ENCODE measurements at places on chromosomes 3 and 15.

DNA sequence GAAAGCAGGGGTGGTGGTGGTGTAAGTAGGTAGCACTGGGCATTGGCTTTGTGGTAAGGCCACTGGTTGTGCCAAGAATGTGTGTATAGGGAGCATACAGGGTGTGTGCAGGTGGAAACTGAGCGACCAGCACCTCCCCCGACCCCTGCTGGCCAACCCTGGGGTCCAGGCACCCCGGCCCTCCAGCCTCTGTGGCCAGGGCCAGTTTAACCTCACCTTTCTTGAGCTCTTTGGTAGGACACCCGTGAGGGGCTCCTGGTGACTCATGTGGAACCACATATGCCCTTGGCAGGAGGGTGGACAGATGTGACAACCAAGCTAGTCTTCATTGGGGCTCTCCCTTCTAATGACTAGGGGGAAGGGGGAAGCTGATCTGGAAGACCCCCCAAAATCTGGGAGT lies 19.5 kb downstream of the SHF start:
- no peak for DNase-seq

DNA sequence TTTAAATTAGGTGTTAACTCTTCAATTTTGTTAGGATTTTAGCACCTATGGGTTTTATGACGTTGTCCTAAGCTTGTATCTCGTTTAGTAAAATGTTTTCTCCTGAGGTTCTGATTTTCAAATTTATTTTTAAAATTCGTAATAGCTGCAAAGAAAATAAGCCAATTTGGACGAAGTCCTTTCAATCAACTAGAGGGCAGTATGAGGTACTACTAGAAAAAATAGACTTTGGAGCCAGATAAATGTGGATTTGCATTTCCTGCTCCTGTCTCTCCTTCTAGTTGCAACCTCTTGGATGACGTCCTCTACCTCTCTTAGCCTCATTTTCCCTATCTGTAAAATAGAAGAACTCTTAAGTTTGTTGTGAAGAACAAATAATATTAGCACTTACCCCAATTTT lies 81.1 kb downstream of the SLTM start:
- no peak for DNase-seq

GRCh38 chr15:90124507-90124906 lies 22.2 kb upstream of the IDH2 start:
- no peak for DNase-seq

DNA sequence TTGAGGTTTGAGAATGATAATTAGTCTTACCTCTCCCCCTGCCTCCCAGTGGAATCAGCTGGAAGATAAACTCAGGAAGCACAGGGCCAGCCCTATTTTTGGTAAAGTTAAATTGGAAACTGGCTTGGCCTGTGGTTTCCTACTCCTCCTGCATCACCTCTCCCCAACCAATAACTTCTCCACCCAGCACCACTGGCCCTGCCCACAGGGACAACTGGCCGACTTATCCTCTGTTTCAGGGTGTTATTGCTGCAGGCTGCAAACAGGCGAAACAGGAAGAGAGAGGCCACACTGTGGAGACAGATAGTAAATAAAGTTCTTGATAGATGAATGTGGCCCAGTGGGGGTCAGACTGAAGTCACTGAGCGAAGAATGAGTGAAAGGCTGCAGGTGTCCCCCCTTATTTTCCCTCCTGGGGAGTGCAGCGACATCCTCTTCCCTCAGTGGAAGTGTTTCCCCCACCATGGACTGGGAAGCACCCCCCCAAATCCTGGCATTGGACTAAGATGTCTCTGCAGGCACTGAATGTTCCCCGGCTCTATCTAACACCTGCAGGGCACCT lies 47.1 kb downstream of the PDIA5 start:
- DNase-seq, result no peak

DNA sequence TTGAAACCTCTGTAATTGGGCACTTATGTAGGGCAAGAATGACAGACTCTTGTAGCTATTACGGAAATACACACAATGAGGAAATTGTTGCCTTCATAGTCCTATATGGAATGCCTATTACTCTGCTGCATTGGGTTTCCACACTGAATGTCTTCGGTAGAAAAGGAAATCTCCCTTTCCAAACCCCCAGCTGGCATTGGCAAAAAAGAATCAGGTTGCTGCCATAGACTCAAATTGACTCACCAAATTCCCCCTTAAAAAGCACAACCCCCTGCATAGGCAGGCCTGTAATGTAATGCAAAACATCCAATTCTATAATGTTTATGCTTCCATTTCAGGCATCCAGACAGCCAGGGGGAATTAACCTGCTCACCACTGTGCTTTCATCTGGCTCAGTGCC lies 44.8 kb upstream of the NTRK3 start:
- DNase-seq, result no peak

- DNase-seq, result no peak
Observed at GRCh38 chr3:2484162-2485026, 385.7 kb downstream of the CNTN4 start.

DNA sequence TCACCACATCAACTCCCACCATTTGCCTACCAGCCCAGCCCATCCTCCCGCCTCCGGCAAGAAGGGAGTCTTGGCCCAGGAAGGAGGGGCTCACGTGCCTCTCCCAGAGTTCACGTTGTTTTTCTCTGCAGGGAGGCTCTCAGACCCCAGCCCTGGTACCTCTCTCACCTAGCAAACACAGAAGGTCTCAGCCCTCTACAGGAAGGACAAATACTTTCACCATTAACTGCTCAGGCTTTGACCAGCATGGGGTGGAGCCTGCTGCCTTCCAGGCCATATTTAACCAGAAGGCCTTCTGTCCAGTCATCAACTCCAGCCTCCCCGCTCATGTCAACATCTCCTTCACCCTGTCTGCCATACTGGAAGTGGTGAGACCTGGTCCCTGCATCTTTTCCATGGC lies 19.0 kb upstream of the HTR3E start:
- no peak for DNase-seq

DNA sequence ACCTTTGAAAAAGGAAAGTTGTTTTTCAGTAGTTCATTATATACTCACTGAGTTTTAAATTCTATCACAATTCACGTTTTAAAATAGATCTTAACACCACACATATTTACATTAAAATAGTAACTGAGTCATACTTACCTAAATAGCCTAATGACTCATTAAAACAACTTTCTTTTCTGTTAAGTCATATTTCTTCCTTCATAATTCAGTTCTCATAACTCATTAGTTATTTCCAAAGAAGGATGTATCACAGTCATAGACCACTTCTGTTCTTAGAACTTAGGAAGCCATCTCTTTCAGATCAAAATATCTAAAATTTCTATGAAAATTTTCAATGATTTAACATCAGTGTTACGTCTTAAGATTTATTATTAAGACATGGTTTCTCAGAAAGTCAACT lies 885.9 kb downstream of the FHIT start:
- DNase-seq, result no peak

GRCh38 chr3:134328147-134328591 lies 46.1 kb downstream of the AMOTL2 start:
- DNase-seq, result no peak

DNA sequence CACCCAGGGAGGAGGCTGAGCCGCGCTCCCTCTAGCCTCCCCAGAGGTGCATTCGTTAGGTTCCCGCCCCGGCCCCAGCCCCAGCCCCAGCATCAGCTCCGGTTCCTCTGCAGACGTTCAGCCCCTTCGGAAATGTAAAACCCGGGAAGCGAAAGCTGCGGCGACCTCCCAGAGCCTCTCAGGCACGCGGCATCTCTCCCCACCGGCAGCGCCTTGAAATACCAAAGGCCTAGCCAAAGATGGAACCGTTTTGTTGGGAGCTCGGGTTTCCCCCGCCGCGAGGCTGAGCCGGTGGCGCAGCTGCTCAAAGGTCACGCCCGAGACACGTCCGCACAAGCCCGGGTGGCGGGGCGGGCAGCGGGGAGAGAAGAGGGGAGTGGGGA lies 77.8 kb upstream of the HES1 start:
- no peak for DNase-seq

GRCh38 chr3:46427916-46428833 lies 21.1 kb downstream of the CCRL2 start:
- no peak for DNase-seq

- peak; percentile 15 for DNase-seq
Observed at GRCh38 chr15:98776607-98777281, 128.4 kb downstream of the IGF1R start.

- DNase-seq, result no peak
Observed at GRCh38 chr3:9385187-9386077, 12.0 kb upstream of the SETD5 start.

- no peak for DNase-seq
Observed at GRCh38 chr15:69317392-69317841, 18.7 kb downstream of the PAQR5 start.

GRCh38 chr3:1171320-1171719 lies 78.5 kb downstream of the CNTN6 start:
- no peak for DNase-seq

GRCh38 chr3:45509038-45509767 lies 85.3 kb upstream of the LIMD1 start:
- no peak for DNase-seq

GRCh38 chr15:27422997-27423396 lies 452.0 kb downstream of the GABRG3 start:
- no peak for DNase-seq

- DNase-seq, result no peak
Observed at GRCh38 chr3:179452176-179452564, 900 bp upstream of the GNB4 start.

DNA sequence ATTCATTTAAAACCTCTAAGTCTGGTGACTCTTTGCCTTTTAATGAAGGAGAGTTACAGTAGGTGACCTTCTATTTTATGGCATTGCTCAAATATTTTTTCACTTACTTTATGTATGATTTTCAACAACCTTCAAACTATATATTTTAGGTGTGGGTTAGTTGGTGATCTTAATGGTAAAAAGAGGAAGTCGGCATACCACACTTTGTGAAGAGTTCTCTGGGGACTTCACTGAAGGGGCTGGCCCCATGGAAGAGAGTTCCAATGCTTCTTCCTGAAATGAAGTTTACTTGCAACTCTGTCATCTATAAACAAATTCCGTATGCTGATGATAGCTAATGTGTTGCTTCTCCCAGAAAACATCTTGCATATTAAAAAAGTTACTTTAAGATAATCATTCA lies 647.0 kb upstream of the SGO1 start:
- DNase-seq, result no peak

GRCh38 chr3:43727930-43728329 lies 37.2 kb downstream of the ABHD5 start:
- DNase-seq, result no peak

DNA sequence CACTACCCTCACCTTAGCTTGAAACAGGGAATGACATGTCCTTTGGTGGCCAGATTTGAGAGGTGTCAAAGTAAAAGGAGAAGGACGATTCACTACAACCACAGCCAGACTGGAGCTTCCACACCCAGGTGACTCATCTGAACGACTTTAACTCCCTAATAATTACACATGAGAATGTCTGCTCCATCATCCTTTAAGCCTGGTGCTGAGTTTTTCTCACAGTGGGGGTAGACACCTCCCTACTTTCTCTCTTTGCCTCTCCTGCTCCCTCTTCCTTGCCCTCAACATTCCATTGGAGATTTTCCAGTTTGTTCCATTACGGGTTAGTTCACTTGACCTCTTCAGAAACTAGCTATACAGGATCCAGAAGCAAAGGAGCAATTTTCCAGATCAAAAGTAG lies 154.3 kb upstream of the BHLHE40 start:
- DNase-seq, result no peak

DNA sequence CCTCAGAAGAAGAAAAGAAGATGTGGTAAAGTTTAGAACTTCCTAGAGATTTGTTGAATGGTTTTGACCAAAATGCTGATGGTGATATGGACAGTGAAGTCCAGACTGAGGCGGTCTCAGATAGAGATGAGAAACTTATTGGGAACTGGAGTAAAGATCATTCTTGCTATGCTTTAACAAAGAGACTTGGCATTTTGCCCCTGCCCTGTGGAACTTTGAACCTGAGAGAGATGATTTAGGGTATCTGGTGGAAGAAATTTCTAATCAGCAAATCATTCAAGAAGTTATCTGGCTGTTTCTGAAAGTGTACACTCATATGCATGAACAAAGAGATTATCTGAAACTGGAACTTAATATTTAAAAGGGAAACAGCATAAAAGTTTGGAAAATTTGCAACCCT lies 505.2 kb downstream of the NSUN3 start:
- no peak for DNase-seq

DNA sequence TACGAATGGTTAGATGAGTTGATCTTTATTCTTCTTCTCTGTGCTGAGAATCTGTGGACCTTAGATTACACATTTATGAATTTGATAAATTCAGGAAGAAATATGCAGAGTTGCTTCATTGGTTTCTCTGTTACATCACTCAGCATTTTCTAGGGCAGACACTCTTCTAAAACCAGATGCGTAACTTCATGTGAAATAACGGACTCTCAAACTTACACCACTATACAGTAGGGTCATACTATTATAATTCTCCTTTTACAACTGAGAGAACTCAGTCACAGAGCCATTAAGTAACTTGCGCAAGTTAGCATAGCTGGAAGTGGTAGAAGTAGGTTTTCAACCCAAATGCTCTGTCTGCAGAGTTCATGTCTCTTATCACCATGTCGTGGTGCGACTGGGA lies 5.7 kb downstream of the TMEM207 start:
- no peak for DNase-seq

GRCh38 chr3:49763981-49764380 lies 22.4 kb downstream of the IP6K1 start:
- DNase-seq, result no peak

DNA sequence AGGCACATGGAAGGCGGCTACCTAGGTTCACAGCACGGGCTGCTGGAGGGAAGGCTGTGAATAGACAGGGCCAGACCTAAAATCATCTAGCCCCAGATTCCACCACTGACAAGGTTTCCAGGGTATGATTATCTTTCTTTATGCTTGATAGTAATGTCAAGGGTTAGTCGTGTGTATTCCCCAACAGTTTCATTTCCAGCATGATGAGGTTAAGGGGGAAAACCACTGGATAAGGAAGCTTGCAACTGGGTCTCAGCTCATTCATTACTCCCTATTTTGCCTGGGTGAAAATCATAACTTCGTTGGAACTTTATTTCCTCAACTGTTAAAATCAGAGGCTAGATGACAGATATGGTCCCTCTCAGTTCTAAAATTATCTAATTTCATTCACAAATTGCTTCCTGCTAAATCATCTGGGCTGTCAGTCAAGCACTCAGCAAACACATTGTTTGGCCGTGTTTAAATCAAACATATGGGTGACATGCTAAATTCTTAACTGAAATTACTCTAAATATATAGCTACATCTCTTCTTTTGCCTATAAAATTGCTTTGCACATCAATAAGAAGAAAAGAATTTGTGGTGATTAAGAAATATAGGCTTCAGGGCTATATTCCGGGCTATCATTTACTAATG lies 111.7 kb downstream of the CYP19A1 start:
- no peak for DNase-seq

DNA sequence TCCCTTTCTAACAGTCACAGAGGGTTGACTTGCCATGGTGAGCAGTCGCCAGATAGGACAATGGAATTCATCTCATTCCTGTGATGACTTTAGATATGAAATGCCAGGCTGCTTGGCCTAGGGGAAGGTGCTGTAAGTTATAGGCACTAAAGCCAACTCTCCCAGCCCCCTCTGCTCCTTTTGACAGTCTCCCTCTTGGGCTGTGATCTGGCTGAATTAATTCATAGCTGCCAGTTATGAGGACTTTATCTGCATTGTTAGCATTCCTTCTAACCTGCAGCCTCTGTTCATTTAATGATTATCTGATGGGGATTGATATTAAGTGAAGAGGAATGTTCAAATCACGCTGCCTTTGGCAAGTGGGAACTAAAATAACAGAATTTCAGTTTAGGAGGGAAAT lies 427.1 kb upstream of the RASGRP1 start:
- DNase-seq, result no peak

Measured in stimulated activated CD8-positive, alpha-beta memory T cell treated with anti-CD3 and anti-CD28 coated beads, Interleukin-2, amount 100 ng/mL, for 48 hours (primary cell).